ENCODE measurements at places on chromosomes 7 and 10. TPM values are rescaled to one million over a fixed set of nuclear protein-coding genes. Genes with fewer than 3 reads are reported as not detected.

DNA sequence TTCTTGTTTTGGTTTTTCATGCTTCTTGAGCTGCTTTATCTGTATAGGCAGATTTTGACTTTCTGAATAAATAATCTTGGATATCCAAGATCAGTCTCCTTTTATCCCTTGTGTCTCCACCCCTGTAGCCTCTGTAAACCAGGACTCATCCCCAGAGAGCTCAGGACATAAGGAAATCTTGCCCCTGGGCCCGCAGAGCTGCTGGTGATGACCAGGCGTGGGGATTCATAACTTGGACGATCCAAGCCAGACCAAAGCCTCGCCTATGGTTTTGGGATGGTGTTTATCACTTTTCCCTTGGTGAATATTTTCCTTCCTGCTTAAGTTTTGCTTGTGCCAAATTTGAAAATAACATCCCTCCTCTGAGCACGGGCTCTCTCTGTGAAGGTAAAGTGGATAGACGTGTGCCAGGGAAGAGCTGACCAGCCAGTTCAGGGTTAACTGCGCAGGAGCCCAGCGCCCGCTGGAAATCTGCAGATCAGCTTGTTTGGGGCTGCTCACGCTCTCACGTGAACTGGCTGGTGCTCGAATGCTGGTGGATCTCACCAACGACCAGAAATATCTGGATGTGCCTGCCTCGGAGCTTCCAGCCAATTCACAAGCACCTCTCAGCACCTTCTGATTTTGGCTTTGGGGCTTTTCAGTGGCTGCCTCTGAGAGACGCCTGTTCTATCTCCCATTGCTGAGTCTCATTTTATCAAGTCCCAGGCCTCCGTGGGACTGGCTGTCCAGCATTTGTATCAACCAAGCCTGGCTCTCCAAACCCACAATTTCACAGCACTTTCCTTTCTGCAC, 132.1 kb upstream of the BTBD16 start:
- no peak for DNase-seq
- H3K4me3 ChIP-seq = no peak overlapping the region
- H3K4me1 ChIP-seq = no peaks in the 10 kb centered on the region
- H3K27ac ChIP-seq = no peak overlapping the region

DNA sequence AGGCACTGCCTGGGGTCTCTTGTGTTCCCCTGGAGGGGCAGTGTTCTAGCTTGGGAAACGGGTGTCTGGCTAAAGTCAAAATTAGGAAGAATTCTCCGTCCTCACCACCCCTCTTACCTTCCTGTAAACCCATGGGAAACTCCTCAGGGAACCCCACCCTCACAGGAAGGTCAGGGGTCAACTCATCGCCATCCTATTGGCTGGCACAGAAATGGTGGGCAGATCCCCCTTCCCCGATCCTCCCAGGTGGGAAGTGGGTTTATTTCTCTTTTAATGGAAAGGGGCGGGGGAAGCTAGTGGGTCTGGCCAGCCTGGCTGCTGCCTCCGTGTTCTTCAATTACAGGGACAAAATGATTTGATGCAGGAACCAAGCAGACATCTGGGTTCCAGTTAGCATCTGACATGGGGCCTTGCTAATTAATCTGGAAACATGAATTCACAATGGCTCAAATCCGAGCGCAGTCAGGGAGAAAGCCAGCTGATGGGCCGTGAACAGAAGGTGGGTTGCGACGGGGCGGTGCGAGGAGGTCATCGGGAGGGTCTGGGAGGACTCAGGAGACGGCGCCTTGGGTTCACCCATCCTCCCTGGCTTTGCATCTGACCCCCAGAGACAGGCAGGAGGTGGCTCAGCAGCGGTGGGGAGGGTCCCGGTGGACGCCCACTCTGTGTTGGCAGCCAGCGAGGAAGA, 66.6 kb downstream of the SLIT1 start:
- no peak for DNase-seq
- H3K27me3 ChIP-seq = peaks cover 27% of the 10 kb centered on the region
- no peak overlapping the region for H3K27ac ChIP-seq
- no peak overlapping the region for H3K4me3 ChIP-seq

DNA sequence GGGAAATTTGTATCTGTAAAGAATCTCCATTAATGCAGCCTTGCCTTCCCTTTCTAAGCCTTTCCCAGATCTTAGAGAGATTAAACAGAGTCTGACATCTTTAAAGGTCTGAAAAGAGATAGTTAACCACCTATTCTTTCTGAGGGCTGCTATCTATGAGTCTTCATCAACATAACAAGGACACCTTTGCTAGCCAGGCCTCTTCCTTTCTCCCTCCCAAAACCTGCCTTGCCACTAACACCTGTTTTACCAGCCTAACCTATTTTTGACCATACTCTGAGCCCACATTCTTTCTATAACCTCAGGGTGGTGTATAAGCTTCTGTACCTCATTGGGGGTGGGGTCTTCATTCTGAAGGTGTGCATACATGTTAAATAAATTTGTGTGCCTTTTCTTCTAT, 217.1 kb downstream of the IPMK start:
- no peak for DNase-seq
- no peaks in the 10 kb centered on the region for H3K27me3 ChIP-seq
- H3K36me3 ChIP-seq = no peaks in the 10 kb centered on the region
- no peaks in the 10 kb centered on the region for H3K4me1 ChIP-seq

- H3K4me1 ChIP-seq = no peaks in the 10 kb centered on the region
- H3K4me3 ChIP-seq = no peak overlapping the region
- peak; percentile 48 for DNase-seq
- no peak overlapping the region for H3K27ac ChIP-seq
- no peaks in the 10 kb centered on the region for H3K27me3 ChIP-seq
Observed at GRCh38 chr10:111598433-111599059, 521.7 kb downstream of the ADRA2A start.

GRCh38 chr7:131068604-131069021, 259.1 kb upstream of the MKLN1 start:
- peaks cover 47% of the 10 kb centered on the region for H3K4me1 ChIP-seq
- peaks cover 5% of the 10 kb centered on the region for H3K36me3 ChIP-seq
- no peak for DNase-seq
- no peaks in the 10 kb centered on the region for H3K27me3 ChIP-seq
- H3K4me3 ChIP-seq = no peak overlapping the region
- H3K27ac ChIP-seq = peak overlapping the region; percentile 53

DNA sequence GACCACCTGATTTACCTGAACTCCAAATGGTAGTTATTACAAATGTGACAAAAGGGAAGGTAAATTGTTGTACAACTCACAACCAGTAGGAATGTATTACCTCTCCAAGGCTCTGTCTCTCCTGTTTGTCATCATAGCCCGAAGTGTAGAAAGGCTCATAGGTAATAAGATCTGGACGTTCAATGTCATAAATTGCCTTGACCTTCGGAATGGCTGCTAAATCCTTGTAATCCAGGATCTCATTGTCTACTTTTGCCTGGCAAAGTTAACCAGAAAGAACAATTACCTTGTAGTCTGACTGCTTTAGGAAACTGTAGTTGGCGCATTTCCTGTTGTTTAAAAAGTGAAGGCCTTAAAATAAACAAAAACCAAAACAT, 68.6 kb upstream of the AFAP1L2 start:
- H3K4me3 ChIP-seq = no peak overlapping the region
- no peak overlapping the region for H3K27ac ChIP-seq

DNA sequence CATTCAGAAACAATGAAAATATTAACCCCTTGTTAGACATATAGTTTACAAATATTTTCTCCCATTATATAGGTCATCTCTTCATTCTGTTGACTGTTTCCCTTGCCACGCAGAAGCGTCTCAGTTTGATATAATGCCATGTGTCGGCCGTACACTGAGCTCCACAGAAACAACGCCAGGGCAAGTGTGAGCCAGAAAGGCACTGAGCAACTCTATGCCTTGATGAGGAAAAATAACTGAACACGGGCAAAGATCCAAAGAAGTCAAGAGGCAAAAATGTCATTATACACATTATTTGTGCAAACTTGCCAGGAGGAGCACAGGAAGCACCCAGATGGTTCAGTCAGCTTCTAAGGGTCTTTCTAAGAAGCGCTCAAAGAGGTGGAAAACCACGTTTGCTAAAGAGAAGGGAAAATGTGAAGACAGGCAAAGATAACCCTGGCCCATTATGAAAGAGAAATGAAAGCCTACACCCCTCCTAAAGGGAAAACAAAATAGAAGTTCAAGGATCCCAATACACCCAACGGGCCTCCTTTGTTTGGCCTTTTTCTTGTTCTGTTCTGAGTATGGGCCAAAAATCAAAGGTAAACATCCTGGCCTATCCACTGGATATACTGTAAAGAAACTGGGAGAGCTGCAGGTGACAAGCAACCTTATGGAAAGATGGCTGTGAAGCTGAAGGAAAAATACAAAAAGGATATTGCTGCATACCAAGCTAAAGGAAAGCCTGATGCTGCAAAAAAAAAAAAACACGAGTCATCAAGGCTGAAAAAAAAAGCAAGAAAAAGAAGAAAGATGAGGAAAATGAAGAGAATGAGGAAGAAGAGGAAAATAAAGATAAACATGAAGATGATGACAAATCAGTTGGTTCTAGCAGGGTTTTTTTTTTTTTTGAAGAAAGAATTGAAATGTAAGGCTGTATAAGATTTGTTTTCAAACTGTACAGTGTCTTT, 15.5 kb downstream of the ARHGAP12 start:
- no peak overlapping the region for H3K4me3 ChIP-seq
- peaks cover 9% of the 10 kb centered on the region for H3K36me3 ChIP-seq
- H3K4me1 ChIP-seq = peaks cover 14% of the 10 kb centered on the region

The MEOX2 gene
- not detected for total RNA-seq

The VWDE gene
- total RNA-seq = 4.6 TPM

The GPR15LG gene
- total RNA-seq = not detected

The FRAT2 gene
- 14.4 TPM for total RNA-seq

The CDK14 gene
- 0.20 TPM for total RNA-seq

The CHST3 gene
- total RNA-seq = not detected

The PPP1R9A gene
- 0.07 TPM for total RNA-seq
